ENCODE measurements at places on chromosomes 5 and 9.

DNA sequence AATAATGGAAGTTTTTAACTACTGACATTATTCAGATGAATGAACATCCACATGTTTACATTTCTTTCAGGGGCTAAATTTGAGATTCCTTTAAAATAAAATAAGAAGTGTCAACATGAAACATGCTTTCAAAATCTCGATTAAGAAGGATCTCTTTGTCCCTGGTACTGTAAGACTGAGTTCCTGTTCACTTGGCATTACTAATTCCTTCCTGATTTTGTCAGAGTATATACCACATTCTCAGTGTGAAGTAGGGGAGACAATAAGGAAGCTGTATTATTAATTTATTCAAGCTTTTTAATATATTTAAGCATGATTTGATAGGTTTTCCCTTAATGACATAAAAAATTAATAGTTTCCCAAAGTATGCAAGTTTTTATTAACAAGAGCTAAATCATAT lies 81.5 kb upstream of the GRHPR start:
- H3K27me3 ChIP-seq = no peaks in the 10 kb centered on the region
- H3K4me1 ChIP-seq = peaks cover 10% of the 10 kb centered on the region
- H3K36me3 ChIP-seq = no peaks in the 10 kb centered on the region
- H3K4me3 ChIP-seq = no peak overlapping the region
- no peak overlapping the region for H3K27ac ChIP-seq
- no peak for DNase-seq

- peaks cover 8% of the 10 kb centered on the region for H3K4me1 ChIP-seq
- H3K27me3 ChIP-seq = peaks cover 79% of the 10 kb centered on the region
- H3K4me3 ChIP-seq = peak overlapping the region; percentile 19
- H3K27ac ChIP-seq = no peak overlapping the region
Measured at GRCh38 chr5:179343021-179343718, 2.1 kb downstream of the ADAMTS2 start.

- no peaks in the 10 kb centered on the region for H3K27me3 ChIP-seq
- no peaks in the 10 kb centered on the region for H3K4me1 ChIP-seq
- no peaks in the 10 kb centered on the region for H3K36me3 ChIP-seq
- no peak for DNase-seq
- no peak overlapping the region for H3K27ac ChIP-seq
- H3K4me3 ChIP-seq = no peak overlapping the region
Measured at GRCh38 chr9:106233116-106233515, 538.8 kb downstream of the TMEM38B start.

DNA sequence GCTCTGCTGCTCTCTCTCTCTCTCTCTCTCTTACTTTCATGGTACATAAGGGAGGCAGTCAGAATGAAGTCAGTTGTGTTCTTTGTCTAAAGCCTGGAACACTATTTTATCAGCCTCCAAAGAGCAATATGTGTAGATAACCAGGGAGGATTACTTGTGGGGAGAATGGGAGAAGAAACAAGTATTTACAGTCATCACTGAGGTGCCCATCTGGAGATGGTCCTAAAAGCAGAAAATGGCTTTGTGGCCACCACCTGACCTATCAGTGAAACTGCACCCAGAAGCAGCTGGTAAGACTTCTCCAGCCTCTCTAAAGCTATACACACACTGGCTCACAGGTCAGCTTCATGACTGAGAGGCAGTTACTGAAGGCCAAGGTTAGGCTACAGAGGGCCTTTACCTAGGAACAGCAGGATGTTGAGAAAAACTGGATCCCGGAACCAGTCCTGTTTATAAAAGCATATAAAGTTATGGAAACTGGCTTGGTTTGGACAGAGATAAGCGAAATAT lies 75.1 kb downstream of the MRPS27 start:
- no peak overlapping the region for H3K4me3 ChIP-seq
- no peak for DNase-seq
- no peaks in the 10 kb centered on the region for H3K36me3 ChIP-seq
- no peaks in the 10 kb centered on the region for H3K27me3 ChIP-seq

DNA sequence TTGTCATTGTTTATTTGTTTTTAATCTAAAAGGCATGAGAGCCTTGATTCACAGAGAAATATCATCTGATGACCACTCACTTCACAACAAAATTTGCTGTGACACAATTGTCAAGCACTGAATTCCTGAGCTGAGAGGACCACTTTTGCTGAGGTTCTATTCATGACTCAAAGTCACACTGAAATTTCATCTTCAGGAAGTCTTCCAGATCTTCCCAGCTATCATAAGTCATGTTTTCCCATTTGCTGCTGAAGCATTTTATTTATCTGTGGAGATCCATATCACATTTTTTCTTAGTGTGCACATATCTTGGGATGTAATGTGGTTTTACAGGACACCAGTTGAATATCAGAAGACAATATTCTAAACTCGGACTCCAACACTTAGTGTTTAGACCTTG lies 255.1 kb upstream of the TRIM32 start:
- H3K27ac ChIP-seq = no peak overlapping the region
- no peak overlapping the region for H3K4me3 ChIP-seq
- H3K4me1 ChIP-seq = no peaks in the 10 kb centered on the region

- peaks cover 40% of the 10 kb centered on the region for H3K36me3 ChIP-seq
- peaks cover 21% of the 10 kb centered on the region for H3K4me1 ChIP-seq
- H3K27ac ChIP-seq = peak overlapping the region; percentile 22
- no peak for DNase-seq
Measured at GRCh38 chr5:97009212-97009898, 73.5 kb downstream of the LNPEP start.

DNA sequence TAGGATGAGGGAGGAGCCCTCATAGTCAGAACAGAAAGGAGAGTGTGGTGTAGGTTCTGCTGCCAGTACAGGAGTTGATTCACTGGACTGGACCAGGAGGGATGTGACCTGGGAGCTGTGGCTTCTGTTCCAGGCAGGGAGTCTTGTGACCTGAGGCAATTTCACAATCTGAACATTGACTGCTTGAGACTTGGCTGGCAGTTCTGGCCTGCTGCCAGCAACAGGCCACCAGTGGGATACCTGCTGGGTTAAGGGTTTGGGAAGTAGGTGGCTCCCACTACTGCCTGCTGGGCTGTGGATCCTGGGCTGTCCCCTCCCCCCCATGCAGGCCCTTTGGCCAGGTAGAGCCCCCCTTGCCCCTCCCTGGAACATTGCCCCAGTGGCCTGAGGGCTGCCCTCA lies 268.6 kb upstream of the ARRDC3 start:
- H3K4me1 ChIP-seq = no peaks in the 10 kb centered on the region
- H3K36me3 ChIP-seq = no peaks in the 10 kb centered on the region
- no peaks in the 10 kb centered on the region for H3K27me3 ChIP-seq
- DNase-seq = no peak
- H3K4me3 ChIP-seq = no peak overlapping the region
- H3K27ac ChIP-seq = no peak overlapping the region

DNA sequence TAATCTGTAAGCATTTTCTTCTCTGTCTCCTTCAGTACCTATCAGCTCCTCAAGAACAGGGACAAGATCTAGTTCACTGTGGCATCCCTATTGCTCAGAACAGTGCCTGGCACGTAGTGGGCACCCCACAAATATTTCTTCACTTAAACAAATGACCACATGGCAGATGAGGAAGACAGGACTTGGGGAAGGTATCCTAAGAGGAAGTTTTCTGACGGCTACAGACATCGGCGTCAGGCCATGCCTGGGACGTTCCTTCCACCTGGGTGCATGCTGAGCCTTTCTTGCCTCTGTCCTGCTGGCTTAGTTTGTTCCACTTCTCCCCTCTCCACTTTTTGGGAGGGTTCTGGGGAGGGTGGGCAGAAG lies 60.2 kb downstream of the NEURL1B start:
- DNase-seq = no peak
- peaks cover 24% of the 10 kb centered on the region for H3K4me1 ChIP-seq
- no peak overlapping the region for H3K4me3 ChIP-seq
- peaks cover 3% of the 10 kb centered on the region for H3K36me3 ChIP-seq
- no peak overlapping the region for H3K27ac ChIP-seq

DNA sequence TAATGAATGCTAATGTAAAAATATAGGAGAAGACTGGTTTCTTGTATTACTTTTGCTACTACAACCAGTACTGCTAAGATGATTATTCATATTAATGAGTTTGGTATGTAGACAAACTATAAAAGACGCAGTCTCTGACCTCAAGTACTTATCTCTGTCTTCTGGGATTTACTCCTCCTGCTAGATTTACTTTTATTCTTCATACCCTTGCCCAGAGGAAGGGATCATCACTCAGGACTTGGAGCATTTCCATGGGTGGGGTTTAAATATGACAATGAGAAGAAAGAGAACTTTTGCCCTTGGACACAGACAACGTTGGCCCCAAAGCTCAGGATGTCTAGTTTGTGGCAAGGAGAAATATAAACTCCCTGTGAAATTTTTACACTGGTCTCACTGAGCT lies 126.1 kb downstream of the BNC2 start:
- H3K27me3 ChIP-seq = no peaks in the 10 kb centered on the region
- H3K36me3 ChIP-seq = no peaks in the 10 kb centered on the region
- H3K27ac ChIP-seq = no peak overlapping the region
- DNase-seq = no peak

- H3K27me3 ChIP-seq = peaks cover 46% of the 10 kb centered on the region
- H3K4me3 ChIP-seq = no peak overlapping the region
Measured at GRCh38 chr5:113302120-113302519, 132.7 kb downstream of the TSSK1B start.

GRCh38 chr9:137720571-137721110 lies 101.8 kb downstream of the EHMT1 start:
- H3K4me3 ChIP-seq = no peak overlapping the region
- H3K27ac ChIP-seq = peak overlapping the region; percentile 89
- peaks cover 49% of the 10 kb centered on the region for H3K4me1 ChIP-seq
- no peak for DNase-seq
- peaks cover 49% of the 10 kb centered on the region for H3K36me3 ChIP-seq

DNA sequence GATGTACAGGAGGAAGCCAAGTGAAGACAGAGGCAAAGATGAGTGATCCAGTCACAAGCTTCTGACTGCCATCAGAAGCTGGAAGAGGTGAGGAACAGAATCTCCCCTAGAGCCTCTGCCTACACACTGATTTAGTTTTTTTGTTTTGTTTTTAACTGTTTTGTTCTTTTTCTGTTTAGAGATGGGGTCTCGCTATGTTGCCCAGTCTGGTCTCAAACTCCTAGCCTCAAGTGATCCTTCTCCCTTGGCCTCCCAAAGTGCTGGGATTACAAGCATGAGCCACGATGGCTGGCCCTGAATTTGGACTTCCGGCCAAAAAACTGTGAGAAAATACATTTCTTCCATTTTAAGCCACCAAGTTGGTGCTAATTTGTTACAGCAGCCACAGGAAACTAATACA lies 204.7 kb upstream of the ZNF608 start:
- H3K36me3 ChIP-seq = no peaks in the 10 kb centered on the region
- H3K27ac ChIP-seq = no peak overlapping the region
- DNase-seq = no peak
- no peaks in the 10 kb centered on the region for H3K4me1 ChIP-seq
- H3K4me3 ChIP-seq = no peak overlapping the region

- H3K27ac ChIP-seq = no peak overlapping the region
- H3K27me3 ChIP-seq = no peaks in the 10 kb centered on the region
- no peak for DNase-seq
- H3K4me1 ChIP-seq = no peaks in the 10 kb centered on the region
- H3K36me3 ChIP-seq = peaks cover 2% of the 10 kb centered on the region
Measured at GRCh38 chr5:115930630-115931337, 31.5 kb upstream of the LVRN start.

- no peak overlapping the region for H3K4me3 ChIP-seq
- DNase-seq = peak; percentile 9
- H3K4me1 ChIP-seq = no peaks in the 10 kb centered on the region
- no peak overlapping the region for H3K27ac ChIP-seq
- H3K36me3 ChIP-seq = peaks cover 2% of the 10 kb centered on the region
Measured at GRCh38 chr5:146662229-146662628, 146.2 kb upstream of the GPR151 start.

DNA sequence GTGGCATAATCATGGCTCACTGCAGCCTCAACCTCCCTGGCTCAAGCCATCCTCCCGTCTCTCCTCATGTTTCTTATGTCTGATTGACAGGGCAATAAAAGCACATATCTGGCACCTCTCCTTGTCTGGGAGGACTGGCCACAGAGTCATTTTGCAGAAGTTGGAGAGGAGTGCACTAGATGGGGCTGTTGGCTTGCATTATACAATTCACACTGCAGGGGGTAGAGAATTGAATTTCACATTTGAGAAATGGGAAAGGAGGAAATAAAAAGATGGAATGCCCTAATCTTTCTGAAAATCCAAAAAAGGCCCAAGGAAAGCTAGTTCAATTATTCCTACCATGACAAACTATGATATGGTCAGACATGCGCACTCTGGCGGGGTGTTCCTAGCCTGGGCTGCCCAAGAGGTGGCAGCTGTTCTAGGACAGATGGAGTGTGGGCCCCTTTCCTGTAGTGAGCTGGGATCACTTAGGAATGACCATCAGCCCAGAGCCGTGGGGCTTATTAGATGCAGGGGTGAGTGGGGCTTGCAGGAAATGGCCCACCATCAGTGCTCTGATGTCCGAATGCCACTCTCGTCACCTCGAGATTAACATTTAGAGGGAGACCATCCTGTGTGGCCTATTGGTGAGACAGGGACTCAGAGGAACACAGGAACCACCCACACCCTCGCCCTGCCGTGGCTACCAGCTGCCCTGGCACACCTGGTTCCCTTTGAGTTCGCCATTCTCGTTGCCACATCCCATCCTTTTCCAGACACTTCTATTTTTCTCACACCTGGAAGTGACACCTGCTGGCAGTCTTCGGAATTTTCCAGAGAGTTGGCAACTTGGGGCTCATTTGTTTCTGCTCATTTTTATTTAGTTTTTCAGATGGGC lies 21.8 kb upstream of the ANKRD18A start:
- DNase-seq = no peak
- H3K4me3 ChIP-seq = no peak overlapping the region
- H3K27ac ChIP-seq = no peak overlapping the region
- no peaks in the 10 kb centered on the region for H3K36me3 ChIP-seq
- peaks cover 39% of the 10 kb centered on the region for H3K27me3 ChIP-seq

DNA sequence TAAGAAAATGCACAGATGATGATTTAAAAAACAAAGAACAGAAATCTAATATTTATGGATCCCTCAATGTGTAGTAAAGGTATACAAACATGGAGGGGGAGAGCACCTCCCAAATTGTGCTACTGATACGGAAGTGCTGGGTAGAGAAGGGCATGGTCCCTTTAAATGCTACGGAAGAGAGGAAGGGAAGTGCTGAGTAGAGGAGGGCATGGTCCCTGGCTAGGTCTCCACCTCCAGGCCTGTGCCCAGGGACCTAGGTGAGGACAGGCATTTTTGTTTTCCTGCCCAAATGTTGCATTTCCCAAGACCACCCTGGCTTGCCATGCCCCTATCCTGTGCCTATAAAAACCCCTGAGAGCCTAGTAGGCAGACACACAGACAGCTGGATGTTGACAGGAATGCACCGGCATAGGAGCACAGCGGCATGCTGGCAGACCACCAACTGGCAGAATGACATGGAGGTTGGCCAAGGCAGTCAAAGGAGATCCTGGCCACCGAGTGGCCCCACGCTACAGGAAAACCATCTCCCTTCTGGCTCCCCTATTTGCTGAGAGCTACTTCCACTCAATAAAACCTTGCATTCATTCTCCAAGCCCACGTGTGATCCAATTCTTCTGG lies 62.1 kb upstream of the SPDL1 start:
- no peak overlapping the region for H3K27ac ChIP-seq
- H3K4me1 ChIP-seq = no peaks in the 10 kb centered on the region
- peaks cover 84% of the 10 kb centered on the region for H3K27me3 ChIP-seq
- no peaks in the 10 kb centered on the region for H3K36me3 ChIP-seq
- DNase-seq = no peak

GRCh38 chr9:20022410-20022809 lies 233.6 kb upstream of the SLC24A2 start:
- H3K36me3 ChIP-seq = no peaks in the 10 kb centered on the region
- DNase-seq = no peak
- no peaks in the 10 kb centered on the region for H3K27me3 ChIP-seq
- no peak overlapping the region for H3K4me3 ChIP-seq
- H3K27ac ChIP-seq = no peak overlapping the region
